ENCODE measurements at places on chromosomes 1 and 21. TPM values are rescaled to one million over a fixed set of nuclear protein-coding genes. Genes with fewer than 3 reads are reported as not detected.

The FMO1 gene
- 3.9 TPM for total RNA-seq

The TSPAN1 gene
- 4.1 TPM for total RNA-seq

The ZNF593OS gene
- total RNA-seq = not detected

The PM20D1 gene
- not detected for total RNA-seq

The AKNAD1 gene
- 0.98 TPM for total RNA-seq

The YIPF1 gene
- total RNA-seq = 14.5 TPM

DNA sequence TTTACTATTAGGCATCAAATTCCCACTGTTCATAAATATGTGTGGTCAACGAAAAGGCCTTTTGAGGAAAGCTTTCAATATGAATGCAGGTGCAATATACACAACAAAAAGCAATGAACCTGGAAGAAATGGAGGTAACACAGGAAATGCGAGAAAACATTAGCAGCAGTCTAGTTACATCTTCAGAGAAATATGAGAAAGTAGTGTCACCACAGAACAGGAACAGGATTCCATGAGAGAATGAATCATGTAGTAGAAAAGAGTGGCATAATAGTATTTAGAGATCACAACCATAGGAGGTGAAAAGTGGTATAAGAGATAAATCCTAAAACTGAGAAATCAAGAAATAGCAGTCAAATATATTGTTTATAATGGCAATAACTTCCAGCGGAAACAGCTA, 103.7 kb downstream of the AK5 start:
- H3K27ac ChIP-seq = no peak overlapping the region
- DNase-seq = no peak
- H3K36me3 ChIP-seq = no peaks in the 10 kb centered on the region
- H3K4me3 ChIP-seq = no peak overlapping the region

DNA sequence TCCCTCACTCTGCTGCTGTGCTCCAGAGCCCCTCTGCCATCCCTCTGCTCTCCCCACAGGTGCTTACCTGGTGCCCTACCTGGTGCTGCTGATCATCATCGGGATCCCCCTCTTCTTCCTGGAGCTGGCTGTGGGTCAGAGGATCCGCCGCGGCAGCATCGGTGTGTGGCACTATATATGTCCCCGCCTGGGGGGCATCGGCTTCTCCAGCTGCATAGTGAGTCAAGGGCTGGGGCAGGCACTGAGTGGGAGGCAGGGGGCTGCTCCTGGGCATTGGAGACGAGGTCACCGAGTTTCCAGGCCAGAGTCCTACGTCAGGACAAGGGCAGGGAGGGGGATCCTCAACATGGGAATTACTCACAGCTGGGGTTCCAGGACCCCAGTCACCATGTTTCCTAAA, 21.7 kb downstream of the SLC6A17 start:
- H3K4me1 ChIP-seq = no peaks in the 10 kb centered on the region
- H3K27me3 ChIP-seq = no peaks in the 10 kb centered on the region
- no peak overlapping the region for H3K4me3 ChIP-seq
- DNase-seq = no peak
- H3K27ac ChIP-seq = no peak overlapping the region
- H3K36me3 ChIP-seq = no peaks in the 10 kb centered on the region

GRCh38 chr1:36352125-36352909, 28.9 kb upstream of the EVA1B start:
- H3K36me3 ChIP-seq = no peaks in the 10 kb centered on the region
- no peaks in the 10 kb centered on the region for H3K4me1 ChIP-seq
- H3K27me3 ChIP-seq = no peaks in the 10 kb centered on the region
- no peak for DNase-seq
- no peak overlapping the region for H3K27ac ChIP-seq

DNA sequence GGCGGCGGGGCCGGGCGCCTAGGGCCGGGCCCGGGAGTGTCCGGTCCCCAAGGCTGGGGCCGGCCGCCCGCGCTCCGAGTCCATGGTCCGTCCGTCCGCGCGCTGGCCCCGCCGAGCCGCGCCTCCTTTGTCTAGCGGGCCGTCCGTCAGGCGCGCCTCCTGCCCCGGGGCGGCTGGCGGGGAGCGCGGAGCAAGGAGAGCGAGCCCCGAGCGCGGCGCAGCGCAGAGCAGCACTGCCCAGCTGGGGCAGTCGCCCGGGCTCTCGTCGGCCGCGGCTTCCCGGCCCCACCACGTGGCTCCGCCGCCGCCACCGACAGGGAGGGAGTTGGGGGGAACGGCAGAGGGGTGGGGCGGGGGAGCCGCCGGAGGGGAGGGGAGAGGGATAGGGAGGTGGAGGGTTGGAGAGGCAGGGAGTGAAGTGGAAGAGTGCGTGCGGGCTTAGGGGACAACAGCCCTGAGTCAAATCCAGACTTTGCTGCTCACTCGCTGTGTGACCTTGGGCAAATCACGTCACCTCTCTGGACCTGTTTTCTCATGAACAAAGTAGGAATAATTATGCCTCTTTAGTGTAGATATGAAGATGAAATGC, at the start of gene NKAIN1:
TSS of gene NKAIN1 (minus strand) at position 235 of the 589 bp plus-strand sequence. CDS start 340 bp downstream, outside the sequence.
- no peak within 1 kb of the TSS for H3K27ac ChIP-seq
- peaks cover 4% of the 10 kb centered on the region for H3K4me1 ChIP-seq
- DNase-seq = no peak
- H3K27me3 ChIP-seq = peaks cover 10% of the 10 kb centered on the region
- H3K4me3 ChIP-seq = no peak within 1 kb of the TSS
- no peaks in the 10 kb centered on the region for H3K36me3 ChIP-seq

DNA sequence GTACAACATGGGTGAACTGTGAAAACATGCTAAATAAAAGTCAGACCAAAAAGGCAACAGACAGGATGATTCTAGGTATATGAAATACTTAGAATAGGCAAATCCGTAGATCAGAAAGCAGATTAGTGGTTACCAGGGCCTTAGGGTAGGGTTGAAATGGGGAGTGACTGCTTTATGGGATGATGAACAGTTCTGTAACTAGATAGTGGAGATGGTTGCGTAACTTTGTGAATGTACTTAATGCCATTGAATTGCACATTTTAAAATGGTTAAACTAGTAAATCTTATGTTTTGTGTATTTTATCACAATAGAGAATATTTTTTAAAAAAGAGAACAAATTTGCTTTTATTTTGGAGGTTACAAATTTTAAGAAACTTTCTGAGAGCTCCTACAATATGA, 17.4 kb downstream of the ZNF326 start:
- H3K36me3 ChIP-seq = peaks cover 4% of the 10 kb centered on the region
- H3K4me3 ChIP-seq = no peak overlapping the region
- no peak for DNase-seq
- no peak overlapping the region for H3K27ac ChIP-seq

DNA sequence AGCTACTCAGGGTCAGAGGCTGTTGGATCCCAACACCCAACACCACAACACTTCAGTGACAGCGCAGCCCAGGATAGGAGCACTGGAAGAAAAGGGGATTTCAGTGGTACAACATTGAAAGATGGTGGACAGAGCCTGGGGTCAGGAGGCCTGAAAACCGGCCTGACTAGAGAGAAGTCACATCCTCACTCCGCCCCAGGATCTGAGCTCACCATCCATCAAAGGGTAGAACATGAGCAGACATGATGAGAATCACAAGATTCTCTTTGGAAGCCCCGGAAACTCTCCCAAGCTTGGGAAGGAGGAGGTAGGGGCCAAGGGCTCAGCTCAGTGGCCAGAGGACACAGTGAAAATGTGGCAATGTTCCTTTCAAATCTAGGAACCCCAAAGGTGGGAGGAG, 271.3 kb downstream of the NPHP4 start:
- no peaks in the 10 kb centered on the region for H3K4me1 ChIP-seq
- H3K27ac ChIP-seq = no peak overlapping the region
- no peak for DNase-seq
- no peak overlapping the region for H3K4me3 ChIP-seq

GRCh38 chr1:168686666-168687065, 42.3 kb downstream of the DPT start:
- peaks cover 6% of the 10 kb centered on the region for H3K4me1 ChIP-seq
- H3K4me3 ChIP-seq = no peak overlapping the region
- H3K36me3 ChIP-seq = no peaks in the 10 kb centered on the region

DNA sequence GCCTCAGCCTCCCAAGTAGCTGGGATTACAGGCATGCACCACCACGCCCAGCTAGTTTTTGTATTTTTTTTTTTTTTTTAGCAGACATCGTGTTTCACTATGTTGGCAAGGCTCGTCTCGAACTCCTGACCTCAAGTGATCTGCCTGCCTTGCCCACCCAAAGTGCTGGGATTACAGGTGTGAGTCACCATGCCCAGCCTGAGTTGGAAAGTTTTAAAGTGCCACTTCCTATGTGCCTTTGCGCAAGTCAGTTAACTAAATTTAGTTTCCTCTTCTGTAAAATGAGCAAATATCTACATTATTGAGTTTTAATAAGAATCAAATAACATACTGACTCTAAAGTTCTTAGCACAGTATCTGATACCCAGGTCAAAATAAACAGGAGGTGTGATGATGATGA, 12.4 kb downstream of the SLC19A2 start:
- H3K4me3 ChIP-seq = no peak overlapping the region
- no peak for DNase-seq
- H3K36me3 ChIP-seq = no peaks in the 10 kb centered on the region

GRCh38 chr1:151907363-151908139, 1.8 kb downstream of the THEM4 start:
- H3K4me3 ChIP-seq = no peak overlapping the region
- H3K4me1 ChIP-seq = no peaks in the 10 kb centered on the region
- H3K36me3 ChIP-seq = no peaks in the 10 kb centered on the region

DNA sequence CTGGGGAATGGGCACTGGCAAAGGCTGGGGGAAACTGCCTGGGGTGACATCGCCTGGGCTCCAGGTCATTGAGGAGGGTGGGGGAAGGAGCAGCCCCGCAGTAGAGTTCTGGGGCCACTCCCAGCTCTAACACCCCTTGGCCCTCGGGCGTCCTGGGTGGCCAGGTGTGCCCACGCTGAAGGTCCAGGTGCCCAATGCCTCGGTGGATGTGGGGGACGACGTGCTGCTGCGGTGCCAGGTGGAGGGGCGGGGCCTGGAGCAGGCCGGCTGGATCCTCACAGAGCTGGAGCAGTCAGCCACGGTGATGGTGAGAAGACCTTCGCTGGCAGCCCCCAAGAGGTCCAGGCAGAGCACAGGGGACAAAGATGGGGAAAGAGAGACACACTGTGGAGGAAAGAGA, 7.7 kb downstream of the NTRK1 start:
- no peak overlapping the region for H3K4me3 ChIP-seq
- H3K4me1 ChIP-seq = no peaks in the 10 kb centered on the region
- H3K27ac ChIP-seq = no peak overlapping the region
- H3K27me3 ChIP-seq = no peaks in the 10 kb centered on the region
- H3K36me3 ChIP-seq = no peaks in the 10 kb centered on the region

DNA sequence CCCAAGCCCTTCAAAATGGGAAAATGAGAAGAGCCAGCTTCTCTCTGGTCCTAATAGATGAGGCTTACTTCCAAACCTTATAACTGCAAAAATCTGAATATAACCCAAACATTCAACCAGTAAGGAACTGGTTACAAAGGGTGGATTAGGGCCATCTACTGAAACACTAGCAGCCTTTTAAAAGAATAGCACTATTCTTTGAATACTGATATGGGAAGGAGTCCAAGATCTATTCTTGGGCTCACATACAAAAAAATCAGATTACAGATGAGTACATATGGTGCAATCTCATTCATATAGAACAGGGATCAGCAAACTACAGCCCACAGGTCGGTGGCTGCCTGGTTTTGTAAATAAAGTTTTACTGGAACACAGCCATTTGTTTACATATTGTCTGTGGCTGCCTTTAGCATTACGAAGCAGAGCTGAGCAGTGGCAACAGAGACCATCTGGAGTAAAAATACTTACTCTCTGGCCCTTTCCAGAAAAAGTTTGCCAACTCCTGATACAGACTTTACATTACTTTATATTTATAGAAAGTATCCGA, 167.7 kb downstream of the ZSCAN20 start:
- no peaks in the 10 kb centered on the region for H3K4me1 ChIP-seq
- H3K4me3 ChIP-seq = no peak overlapping the region
- H3K27ac ChIP-seq = no peak overlapping the region
- no peaks in the 10 kb centered on the region for H3K36me3 ChIP-seq
- no peak for DNase-seq

GRCh38 chr1:34363447-34363846, 186.7 kb downstream of the C1orf94 start:
- no peaks in the 10 kb centered on the region for H3K4me1 ChIP-seq
- H3K27ac ChIP-seq = no peak overlapping the region
- H3K36me3 ChIP-seq = no peaks in the 10 kb centered on the region

GRCh38 chr1:179990847-179991246, 36.2 kb downstream of the CEP350 start:
- H3K27ac ChIP-seq = no peak overlapping the region
- no peaks in the 10 kb centered on the region for H3K4me1 ChIP-seq
- no peak overlapping the region for H3K4me3 ChIP-seq
- DNase-seq = no peak
- no peaks in the 10 kb centered on the region for H3K36me3 ChIP-seq

DNA sequence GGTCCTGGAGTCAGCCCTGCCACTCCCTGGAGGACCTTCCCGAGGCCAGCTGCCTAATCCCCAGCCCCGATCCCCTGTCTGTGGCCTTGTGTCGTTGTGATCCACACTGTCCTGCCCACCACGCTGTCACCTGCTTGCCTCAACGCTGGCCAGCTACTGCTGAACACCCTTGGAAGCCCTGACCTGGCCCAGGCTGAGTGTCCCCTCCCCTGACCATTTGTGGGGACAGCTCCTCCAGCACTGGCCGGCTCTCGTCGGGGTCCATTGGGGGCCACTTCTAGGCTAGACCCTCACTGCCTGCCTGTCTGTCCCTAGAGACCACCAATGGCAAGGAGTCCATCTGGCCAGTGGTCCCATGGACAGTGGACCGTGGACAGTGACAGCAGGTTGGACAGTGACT, 12.0 kb upstream of the UMODL1 start:
- H3K36me3 ChIP-seq = no peaks in the 10 kb centered on the region
- no peaks in the 10 kb centered on the region for H3K27me3 ChIP-seq
- no peaks in the 10 kb centered on the region for H3K4me1 ChIP-seq
- H3K27ac ChIP-seq = no peak overlapping the region
- no peak overlapping the region for H3K4me3 ChIP-seq
- no peak for DNase-seq

- H3K4me1 ChIP-seq = no peaks in the 10 kb centered on the region
- DNase-seq = no peak
- H3K4me3 ChIP-seq = no peak overlapping the region
Measured at GRCh38 chr1:196516373-196516772, 91.9 kb downstream of the KCNT2 start.

DNA sequence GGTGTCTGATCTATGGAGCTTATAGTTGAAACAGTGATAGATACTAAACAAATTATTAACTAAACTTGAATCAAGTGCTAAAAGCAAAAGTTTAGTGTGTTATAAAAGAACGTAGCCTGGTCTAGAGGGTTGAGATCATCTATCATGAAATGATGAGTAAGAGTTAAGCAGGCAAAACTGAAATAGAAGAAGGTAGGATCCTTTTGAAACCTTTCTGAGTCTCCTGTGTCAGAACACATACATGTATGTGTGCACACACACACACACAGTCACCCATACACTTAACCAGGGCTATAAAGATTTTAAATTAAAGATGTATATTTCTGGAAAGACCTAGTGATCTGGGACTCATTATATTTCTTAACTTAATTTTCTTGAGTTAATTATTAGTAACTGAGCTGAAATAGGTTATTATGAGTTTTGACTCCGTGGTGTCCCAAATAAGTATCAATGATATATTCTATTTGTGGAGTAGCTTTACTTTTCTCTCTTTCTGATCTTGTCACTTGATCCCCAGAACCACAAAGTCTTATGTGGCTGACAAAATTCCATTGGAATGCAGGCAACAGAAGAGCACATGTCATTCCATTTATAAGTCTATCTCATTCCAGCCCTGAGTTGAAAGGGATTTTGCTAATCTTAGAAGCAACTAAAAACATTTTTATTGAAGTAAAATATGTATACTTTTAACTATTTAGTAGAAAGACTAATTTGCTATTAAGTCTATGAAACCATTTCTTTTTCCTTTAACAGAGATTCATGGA, 70.7 kb downstream of the PRRX1 start:
- no peak for DNase-seq
- no peaks in the 10 kb centered on the region for H3K36me3 ChIP-seq
- no peaks in the 10 kb centered on the region for H3K27me3 ChIP-seq

Data from uterus (tissue), 4 donors.